ENCODE measurements at places on chromosomes 5 and 9. TPM values are rescaled to one million over a fixed set of nuclear protein-coding genes. Genes with fewer than 3 reads are reported as not detected.

DNA sequence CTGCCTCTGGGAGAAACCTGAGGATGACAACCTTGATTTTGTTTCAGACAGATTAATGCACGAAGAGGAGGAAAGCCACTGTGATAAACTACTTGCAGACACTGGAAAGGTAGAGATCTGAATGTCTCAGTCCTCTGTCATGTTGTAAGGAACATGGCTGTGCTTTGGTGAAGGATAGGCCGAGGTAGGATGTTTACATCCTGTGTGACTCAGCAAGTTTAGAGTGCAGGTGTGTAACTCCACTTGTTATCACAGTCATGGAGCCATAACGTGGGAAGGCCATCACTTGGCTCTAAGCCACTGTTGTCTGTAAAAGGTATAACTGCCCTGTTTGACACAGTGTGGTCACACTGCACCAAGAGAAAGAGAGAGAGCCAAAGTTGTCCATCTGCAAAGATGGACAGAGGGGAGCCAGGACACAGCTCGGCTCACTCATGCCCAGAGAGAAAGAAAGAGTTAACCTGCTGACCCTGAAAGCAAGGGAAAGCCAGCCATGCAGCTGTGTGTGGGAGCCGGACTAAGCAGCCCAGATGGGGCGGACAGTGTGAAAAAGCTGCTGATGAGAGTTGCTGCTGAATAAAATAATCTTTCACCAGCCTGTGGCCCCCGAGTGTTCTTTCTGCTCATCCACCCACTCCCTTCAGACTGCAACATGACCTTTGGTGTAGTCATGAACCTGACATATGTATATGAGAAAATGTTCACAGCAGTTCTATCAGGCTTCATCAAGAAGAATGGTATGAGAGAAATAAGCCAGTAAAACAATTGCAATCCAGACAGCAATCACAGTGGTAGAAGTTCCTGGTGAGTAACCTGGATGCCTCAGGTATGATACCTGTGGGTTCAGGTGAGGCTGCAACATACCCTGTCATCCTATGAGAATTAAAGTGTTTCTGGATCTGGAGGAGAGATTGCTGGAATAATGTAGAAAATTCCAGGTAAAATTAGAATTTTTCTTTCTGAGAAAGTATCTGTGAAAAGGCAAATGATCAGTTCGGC, 115.9 kb downstream of the TARS1 start:
- H3K27ac ChIP-seq: no peak overlapping the region
- H3K4me1 ChIP-seq: no peaks in the 10 kb centered on the region

Gene NUTM2F
- not detected for total RNA-seq

- no peaks in the 10 kb centered on the region for H3K27me3 ChIP-seq
- no peak overlapping the region for H3K4me3 ChIP-seq
- no peaks in the 10 kb centered on the region for H3K36me3 ChIP-seq
- H3K27ac ChIP-seq: no peak overlapping the region
- no peak for DNase-seq
- H3K4me1 ChIP-seq: no peaks in the 10 kb centered on the region
These were observed 1061.9 kb upstream of the CDH18 start for GRCh38 chr5:21049901-21050300.

DNA sequence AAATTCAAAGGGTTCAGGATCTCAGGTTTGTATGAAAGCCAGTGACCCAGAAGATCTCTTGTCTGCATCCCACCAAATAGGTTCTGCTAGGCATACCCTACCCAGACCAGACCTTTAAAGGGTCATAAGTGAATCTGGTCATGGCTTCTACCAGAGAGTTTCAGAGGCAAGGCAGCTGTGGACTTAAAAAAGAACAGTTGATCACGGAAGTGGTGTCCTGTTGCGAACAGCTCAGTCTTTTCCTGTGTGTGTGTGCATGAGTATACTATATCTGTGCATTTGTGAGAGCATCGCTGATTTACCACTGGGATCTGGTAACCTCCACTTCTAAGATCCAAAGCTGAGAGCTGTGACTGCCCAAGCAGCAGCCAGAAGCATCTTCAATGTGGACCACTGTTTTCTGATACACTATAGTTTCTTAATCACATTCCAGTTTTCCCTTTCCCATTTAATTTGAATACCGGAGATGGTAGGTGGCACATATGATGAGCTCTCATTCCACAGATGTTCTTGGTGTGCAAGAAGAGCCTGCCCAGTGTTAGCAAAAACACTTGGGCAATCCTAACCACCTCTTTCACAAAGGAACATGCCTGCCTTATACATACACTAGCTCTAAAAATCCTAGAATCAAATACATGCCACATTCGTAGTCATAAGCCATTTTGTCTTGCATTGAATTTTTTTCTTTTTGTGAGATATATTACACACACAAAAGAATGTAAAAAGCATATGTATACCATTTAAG, 36.2 kb upstream of the OR2S2 start:
- H3K27ac ChIP-seq: no peak overlapping the region
- DNase-seq: no peak
- no peaks in the 10 kb centered on the region for H3K36me3 ChIP-seq
- H3K4me1 ChIP-seq: no peaks in the 10 kb centered on the region

GRCh38 chr5:179698935-179699615, at the start of gene CANX:
CANX (plus strand) TSS chr5:179698967; CDS start chr5:179705682, 6,715 bp downstream.
- H3K4me3 ChIP-seq: peak within 1 kb of the TSS; percentile 72
- H3K36me3 ChIP-seq: no peaks in the 10 kb centered on the region
- no peaks in the 10 kb centered on the region for H3K27me3 ChIP-seq
- peak within 1 kb of the TSS; percentile 95 for H3K27ac ChIP-seq

Gene GGTA1
- total RNA-seq: 4.2 TPM

Gene PLEKHG4B
- total RNA-seq: 0.05 TPM

DNA sequence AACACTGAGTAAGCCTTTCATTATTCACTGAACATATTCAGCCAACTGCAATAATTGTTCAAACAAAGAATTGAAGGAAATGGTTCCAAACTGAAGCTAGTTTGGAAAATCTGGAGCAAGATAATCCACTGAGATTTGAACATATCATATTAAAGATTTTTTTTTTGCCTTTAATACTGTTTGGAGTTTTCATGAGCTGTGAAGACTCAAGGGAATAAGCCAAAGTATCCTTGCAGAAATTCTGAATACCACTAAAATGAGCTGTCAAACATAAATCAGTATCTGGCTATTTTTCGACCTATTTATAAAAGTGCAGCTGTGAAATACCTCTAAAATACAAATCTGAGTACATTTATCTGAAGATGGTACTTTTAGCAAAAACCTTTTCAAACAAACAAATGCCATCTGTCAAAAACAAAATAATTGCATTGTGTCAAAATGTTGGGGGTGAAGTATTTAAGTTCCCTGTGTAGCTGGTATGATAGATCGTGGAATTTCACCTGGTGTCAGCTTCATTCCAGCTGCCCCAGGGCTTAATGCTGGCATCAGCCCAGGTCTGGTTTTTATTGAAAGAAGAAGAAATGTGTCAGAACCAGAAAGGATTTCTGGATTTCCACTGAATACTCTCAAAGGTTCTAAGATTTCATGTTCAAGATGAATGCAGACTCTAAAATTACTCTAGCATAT, 149.0 kb upstream of the GRAMD2B start:
- H3K36me3 ChIP-seq: no peaks in the 10 kb centered on the region
- no peak overlapping the region for H3K4me3 ChIP-seq
- H3K27ac ChIP-seq: no peak overlapping the region
- H3K27me3 ChIP-seq: no peaks in the 10 kb centered on the region
- no peaks in the 10 kb centered on the region for H3K4me1 ChIP-seq
